Activated CD4-positive, alpha-beta T cell treated with anti-CD3 and anti-CD28 coated beads for 4 hours (primary cell): ENCODE measurements at places on chromosomes 2 and 18.

GRCh38 chr18:37270038-37270665 is 295.4 kb downstream of the CELF4 start:
- DNase-seq: no peak

DNA sequence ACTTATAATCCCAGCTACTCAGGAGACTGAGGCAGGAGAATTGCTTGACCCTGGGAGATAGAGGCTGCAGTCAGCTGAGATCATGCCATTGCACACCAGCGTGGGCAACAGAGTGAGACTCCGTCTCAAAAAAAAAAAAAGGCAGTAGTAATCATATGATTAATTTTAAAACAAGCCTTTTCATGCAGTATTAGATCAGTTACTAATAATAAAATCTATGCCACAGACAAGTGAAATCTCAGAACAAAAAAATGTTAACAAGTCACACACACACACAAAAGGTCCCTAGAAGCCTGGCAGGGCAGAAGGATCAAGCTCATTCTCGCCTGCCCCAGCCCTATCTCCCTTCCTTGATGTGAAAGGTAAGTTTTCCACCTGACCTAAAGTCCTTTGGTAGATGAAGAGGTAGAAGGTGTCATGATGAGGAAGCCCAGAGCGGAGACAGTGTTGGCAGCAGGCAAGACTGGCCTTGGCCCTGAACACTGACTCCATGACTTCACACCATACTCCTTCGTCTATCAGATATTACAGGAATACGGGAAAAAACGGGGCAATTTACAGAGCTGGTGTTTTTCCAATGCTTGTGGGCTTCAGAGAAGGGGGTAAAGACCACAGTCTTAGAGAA is 10.6 kb downstream of the KDSR start:
- no peak for DNase-seq

- DNase-seq: no peak
Observed at GRCh38 chr18:24941174-24941951, 410.6 kb downstream of the ZNF521 start.

DNA sequence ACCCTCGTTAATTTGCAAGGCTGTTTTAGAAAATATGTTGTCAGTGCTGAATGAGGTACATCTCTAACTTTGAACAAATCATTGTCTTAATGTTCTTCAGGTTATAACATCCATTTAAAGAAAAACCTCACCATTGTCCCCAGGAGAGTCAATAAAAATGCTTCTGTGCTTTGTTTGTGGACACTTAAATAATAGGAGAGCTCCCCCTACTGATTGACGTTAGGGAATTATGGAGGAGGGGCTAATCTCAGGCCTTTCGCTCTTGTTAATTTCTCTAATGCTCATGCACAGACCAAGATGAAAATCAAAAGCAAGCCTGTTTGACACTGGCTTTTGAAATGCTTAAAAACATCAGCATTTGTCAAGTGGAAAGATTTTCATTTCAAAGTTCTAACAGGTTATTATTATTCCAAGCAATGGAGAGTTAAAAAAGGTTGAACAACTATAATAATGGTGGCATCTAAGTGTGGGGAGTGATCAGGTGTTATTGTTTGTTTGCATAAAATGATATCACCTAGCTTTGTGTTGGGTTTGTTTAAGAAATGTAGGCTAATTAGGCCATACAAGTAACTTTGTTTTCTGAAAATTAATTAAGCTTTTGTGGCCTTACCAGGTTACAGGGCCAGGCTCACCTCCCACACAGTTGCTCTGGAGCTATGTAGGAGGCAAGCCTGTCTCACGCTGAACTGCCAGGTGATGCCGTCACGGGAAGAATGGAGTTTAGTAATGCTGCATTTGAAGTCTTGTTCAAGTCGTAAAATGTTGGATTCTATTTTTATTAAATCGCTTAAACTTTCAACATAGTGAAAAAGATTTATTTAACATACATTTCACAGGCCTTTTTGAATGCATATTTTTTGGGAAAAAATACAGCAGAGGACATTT is 51.7 kb upstream of the SMIM21 start:
- DNase-seq: no peak

GRCh38 chr2:4507661-4508060 is 804.3 kb downstream of the DCDC2C start:
- no peak for DNase-seq

DNA sequence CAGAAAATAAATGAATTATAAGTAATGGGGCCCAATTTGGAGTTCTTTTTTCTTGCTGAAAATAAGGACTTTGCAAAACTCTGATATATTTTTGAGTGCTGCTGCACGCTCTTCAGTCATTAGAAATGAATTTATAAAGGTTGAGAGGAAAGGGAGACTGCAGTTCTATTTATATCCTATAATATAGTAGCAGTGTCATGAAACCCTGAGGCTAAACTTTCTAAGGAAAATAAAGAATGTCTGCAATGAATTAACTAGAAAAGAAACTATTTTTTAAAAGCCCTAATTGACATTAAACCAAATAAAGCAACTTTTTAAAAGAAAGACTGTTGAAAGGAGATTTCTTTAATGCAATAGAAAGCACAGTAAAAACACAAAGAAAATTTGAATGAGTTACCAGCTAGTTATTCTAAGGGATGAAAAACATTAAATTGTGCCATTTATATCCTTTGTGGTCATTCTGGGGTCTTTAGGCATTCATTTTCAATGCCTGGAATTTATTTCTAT is 1072.8 kb upstream of the TMEFF2 start:
- no peak for DNase-seq

DNA sequence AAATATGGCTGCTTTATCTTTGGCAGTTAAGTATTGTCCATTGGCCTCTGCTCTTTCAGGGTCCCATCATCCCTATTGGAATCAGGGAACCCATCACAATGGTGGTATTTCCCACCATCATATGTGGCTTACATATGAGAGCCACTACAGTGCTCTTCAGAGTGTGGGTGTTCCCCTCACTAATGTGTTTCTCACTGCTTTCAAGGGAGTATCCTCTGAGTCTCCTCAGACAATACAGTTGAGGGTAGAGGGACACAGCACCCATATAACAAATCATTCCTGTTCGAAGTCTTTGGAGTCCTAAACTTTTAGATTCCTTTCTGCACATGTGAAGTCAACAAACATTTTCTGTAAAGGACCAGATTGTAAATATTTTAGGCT is 48.8 kb upstream of the DNAJC10 start:
- no peak for DNase-seq

DNA sequence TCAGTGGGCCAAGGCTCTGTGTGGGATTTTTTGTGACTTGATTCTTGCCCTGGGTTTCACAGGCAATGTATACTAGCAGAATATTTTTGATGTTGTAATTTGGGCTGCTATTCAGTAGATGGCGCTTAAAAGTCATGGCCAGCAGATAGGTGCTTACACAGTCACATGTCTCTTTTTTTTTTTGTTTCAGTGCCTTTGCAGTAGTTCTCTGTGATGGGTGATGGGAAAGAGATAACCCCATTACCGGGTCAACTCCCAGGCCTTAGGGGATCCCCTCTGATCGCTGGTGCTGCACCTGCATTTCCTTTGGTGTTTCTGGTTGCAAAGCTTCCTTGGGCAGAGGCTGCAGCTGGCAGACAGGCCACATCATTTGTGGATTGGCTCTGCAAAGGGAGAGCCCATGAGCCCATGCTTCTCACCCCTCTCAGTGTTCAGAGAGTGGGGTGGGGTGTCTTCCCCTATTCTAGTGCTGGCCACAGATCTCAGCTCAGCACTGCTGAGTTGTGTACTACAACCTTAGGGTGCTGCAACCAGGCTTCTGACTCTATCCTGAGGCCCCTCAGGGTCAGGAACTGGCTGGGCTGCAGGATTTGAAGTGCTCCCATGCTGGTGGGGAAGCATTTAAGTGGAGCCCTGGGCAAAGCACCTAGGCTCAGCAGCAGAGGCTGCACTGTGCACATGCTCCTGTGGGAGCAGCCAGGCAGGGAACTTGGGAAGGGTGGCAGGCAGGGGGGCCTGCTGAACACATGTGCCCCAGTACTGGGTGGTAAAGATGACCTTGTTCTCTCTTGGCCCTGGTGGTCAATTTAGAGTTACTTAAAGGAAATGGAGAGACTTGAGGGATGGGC is 219.8 kb upstream of the SPHKAP start:
- no peak for DNase-seq

GRCh38 chr2:203849010-203849409 is 18.6 kb upstream of the CTLA4 start:
- DNase-seq: no peak

- DNase-seq: no peak
Observed at GRCh38 chr2:121625953-121626352, 23.3 kb downstream of the CLASP1 start.

DNA sequence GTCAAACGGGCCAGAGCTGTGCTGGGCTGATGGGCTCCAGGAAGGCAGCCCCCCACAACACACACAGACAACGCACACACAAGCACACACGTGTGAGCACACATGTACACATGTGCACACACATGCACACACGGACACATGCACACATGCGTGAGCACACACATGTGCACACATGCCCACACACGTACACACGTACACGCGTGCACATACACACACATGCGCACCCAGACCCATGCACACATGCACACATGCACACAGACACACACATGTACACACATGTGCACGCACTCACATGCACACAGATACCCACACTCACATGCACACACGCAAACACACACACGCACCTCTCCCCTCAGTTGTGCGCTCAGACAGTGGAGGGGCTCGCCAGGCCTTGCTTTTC is 31.2 kb upstream of the HPCAL1 start:
- DNase-seq: no peak

- DNase-seq: no peak
Observed at GRCh38 chr18:47163241-47163640, 12.9 kb downstream of the IER3IP1 start.

DNA sequence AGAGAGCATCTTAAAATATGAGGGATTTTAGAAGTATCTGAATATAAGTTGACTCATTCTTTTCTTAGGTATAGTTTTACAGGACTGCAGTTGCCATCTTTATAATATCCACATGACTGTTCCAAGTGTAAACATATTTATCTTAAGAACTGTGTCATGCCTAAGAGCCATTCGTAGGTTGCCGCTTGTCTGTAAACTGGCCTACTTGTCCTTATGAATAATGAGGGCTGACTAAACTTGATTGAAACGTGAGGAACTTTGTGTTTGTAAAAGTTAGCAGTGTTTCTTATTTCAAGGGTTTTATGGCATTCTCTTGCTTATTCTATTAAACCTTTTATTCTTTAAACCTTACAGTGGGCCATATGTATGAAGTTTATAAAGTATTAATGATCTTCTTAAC is 99.6 kb downstream of the MAP3K20 start:
- DNase-seq: no peak

DNA sequence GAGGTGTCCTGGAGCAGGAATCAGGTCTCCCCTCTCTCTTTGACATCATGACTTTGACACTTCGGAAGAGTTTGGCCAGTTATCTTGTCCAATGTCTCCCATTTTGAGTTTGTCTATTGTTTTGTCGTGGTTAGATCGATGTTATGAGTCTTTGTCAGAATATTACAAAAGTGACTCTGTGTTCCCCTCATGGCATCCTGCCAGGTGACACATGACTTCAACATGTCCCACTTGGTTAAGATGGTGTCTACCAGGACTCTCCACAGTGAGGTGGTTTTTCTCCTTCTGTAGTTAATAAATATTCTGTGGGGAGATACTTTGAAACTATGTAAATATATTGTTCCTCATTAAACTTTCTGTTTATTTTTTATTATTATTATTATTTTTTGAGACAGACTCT is 76.6 kb upstream of the BZW1 start:
- no peak for DNase-seq

DNA sequence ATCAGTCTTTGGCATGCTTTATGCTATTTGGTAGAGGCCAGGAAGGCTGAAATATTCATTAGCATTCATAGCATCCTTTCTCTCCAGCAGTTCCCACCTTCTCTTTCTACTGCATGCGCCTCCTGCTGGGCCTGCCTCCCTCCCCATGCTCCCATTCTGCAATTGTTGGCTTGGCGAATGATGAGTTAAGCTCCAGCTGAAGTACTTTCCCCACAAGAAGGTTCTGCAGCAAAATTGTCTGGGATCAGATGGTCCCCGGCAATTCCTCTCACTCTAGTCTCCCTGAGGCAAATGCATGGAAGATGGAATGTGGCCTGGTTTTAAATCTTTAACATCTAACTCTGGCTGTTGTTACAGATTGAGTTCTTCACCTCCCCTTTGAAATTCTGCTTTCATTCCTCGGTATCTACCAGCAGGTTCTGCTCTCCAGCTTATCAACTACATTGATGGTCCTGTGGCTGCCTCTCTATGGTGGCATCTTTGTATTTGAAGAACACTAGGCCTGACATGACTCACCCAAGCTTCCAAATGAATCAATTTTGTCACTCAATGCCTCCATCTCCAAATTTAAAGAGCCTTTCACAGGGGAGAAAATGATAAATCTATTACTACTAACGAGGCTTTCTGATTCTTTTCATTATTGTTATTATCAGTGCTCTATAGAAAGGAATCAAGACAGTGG is 55.9 kb downstream of the KCTD18 start:
- DNase-seq: no peak

GRCh38 chr2:125272651-125273050 is 1247.6 kb downstream of the CNTNAP5 start:
- DNase-seq: no peak

DNA sequence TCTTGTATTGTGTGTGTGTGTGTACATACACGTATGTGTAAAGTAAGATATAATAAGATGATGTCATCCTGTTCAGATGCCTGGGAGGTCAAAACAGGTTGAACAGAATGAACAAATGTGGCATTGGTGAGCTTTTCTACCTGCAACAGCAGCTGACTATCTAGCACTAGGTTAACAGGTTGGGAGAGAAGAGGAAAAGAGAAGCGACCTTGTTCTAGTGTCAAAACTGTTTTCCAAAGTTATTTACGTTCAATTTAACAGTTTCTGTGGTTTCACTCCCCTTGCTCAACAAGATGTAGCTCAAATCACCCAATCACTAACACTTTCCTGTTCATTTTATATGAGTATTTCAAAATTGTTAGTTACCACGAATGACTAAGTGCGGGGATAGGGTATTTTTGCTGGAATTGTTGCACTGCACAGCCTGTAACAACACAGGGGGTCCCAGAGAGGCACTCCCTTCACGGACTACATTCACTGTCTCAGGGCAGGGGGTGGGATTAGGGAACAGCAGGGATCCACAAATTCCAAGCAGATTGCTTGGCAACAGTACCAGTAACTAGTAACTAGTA is 67.5 kb upstream of the DTNB start:
- no peak for DNase-seq

GRCh38 chr2:54459037-54459441 is 2.9 kb downstream of the SPTBN1 start:
- no peak for DNase-seq

DNA sequence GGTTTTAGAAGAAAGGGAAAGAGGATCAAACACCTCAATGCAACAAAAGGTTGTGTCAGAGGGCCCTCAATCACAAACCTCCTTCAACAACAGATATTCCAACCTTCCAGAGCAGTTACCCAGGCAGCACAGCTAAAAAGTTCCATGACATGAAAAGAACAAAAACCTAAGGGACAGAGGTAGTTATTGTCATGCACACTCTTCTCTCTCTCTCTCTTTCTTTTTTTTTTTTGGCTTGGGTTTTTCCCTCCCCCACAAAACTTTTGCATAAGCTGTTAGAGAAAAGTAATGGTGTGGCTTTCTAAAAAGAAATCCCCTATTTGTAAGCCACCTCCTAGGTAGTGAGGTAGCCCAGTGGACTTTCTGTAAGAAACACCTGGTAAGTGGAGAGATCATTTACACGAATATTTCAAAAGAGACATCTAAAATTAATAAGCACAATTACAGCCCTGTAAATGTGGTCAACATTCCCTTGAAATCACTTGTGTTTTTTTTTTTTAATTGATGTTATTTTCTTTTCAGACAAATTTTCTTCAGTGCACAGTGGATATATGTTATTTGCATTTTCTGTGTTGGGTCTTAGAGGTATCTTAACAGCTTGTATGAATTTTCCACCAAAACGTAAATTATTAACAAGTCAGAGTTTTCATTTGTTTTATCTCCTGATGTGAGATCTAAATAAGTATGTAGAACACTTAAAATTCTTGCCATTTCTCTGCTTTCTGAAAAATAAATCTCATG is 48.4 kb downstream of the ZEB2 start:
- DNase-seq: no peak
